Activated CD4-positive, alpha-beta T cell treated with anti-CD3 and anti-CD28 coated beads, Interleukin-2, amount 50 U/mL, for 16 hours (primary cell): ENCODE measurements at places on chromosomes 3 and 15.

DNA sequence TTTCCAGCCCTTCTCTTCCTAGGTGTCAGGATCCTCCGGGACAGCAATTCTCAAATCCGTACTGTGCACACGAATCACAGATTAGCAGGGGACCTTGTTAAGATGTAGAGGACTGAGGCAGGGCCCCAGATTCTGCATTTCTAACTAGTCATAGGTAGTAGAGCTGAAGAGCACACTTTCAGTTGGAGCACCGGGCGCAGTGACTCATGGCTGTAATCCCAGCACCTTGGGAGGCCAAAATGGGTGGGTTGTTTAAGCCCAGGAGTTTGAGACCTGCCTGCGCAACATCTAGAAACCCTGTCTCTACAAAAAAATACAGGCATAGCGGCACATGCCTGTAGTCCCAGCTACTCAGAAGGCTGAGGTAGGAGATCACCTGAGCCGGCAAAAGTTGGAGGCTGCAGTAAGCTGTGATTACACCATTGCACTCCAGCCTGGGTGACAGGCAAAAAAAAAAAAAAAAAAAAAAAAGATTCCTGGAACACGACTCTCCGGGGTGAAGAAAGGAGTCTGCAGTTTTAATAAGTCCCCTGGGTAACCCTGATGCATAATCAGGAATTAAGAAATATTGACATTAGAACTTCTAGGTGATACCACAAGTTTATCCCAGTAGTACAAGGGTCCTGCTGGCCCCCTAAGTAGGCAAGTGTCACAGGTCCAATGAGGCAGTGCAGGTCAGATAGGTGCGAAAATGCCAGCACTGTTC lies 21.4 kb upstream of the IGDCC3 start:
- no peak for DNase-seq

GRCh38 chr3:186917512-186918312 lies 12.6 kb upstream of the ST6GAL1 start:
- no peak for DNase-seq

DNA sequence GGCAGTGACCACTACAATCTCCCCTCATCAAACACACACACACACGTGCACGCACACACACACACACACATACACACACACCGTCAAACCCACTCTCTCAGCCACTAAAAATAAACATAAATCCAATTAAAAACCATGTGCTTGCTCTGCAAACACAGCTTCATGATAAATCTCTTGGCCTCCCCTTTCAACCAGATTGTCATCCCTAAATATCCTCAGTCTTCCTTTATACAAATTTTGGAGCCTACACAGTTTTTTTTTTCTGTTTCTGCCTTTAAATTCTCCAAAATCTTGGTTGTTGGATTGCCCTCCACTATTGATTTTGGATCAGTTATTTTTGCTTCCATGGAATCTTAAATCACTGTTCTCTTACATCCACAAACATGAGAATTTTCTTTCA lies 245.6 kb downstream of the SATB1 start:
- DNase-seq: no peak

- DNase-seq: no peak
Observed at GRCh38 chr15:67177752-67178151, 76.7 kb downstream of the AAGAB start.

- DNase-seq: no peak
Observed at GRCh38 chr3:23931597-23931996, 13.5 kb upstream of the NR1D2 start.

DNA sequence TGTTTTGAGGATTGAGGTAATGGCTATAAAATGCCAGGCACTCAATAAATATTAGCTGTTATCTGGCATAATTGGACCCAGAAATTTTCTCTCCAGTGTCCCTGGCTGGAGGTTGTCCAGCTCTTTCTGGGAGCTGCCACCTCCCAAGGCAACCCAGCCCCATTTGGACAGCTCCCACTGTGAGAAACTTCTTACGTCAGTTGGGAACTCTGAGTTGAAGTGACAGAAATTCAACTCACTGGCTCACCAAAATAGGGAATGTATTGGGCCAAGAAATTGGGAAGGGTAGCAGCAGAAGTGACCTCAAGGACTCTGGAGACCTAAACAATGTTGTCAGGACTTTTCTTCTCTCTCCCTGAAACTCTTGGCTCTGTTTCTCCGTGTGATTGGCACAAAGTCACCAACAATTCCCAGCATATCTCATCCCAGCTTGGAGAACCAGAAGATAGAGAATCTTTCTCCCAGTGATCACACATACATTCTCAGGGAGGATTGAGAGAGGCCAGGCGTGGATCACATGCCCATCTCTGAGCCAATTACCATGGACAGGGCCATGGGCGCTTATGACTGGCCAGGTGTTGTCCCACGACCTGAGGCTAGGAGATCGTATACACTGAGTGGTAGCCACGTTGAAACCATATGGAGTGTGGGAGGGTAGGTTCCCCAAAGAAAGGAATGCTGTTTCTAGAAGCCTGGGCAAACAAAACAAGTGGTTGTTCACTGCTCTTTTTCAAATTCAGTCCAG lies 22.5 kb upstream of the HCN4 start:
- no peak for DNase-seq

- no peak for DNase-seq
Observed at GRCh38 chr15:56931639-56932508, 13.4 kb downstream of the TCF12 start.

DNA sequence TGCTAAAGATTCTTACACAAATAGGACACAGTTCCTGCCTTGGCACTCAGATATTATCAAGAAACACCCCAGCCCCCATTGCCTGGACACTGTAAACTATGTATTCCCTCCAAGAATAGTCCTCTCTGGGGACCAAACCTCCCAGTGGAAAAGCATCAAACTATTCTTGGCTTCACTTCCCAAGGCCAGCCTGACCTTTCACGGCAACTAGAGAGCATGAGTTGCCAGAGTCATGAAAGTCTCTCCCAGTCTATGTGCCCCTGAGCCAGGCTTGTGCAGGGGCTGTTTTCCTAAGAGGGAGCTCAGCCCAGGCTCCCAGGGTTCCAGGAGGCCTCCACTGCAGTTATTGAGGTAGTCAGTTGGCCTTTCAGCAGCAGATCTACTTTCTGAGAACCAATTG lies 251.9 kb upstream of the TGFBR2 start:
- no peak for DNase-seq

DNA sequence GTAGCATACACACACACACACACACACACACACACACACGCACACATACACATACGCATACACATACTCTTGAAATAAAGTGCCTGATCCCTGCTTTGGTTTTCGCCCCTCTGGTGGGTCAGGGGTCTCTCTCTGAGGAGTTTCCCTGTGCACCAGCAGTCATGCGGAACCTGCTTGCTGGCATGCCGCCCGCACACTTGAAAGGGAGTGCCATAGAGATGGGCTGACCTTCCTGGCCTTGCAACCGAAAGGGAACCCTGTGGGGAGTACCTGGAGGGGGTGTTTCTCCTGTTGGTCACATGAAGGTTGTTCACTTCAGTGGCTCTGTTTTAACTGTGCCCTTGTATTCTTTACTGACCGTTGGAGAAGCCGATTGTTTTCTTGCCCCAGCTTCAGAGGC lies 752.3 kb downstream of the NR2F2 start:
- no peak for DNase-seq

- no peak for DNase-seq
Observed at GRCh38 chr3:8853081-8853480, 83.7 kb upstream of the OXTR start.

GRCh38 chr3:79018671-79019136 lies 749.1 kb downstream of the ROBO1 start:
- DNase-seq: peak; percentile 5

- no peak for DNase-seq
Observed at GRCh38 chr3:100419406-100419805, 18.1 kb downstream of the LNP1 start.

DNA sequence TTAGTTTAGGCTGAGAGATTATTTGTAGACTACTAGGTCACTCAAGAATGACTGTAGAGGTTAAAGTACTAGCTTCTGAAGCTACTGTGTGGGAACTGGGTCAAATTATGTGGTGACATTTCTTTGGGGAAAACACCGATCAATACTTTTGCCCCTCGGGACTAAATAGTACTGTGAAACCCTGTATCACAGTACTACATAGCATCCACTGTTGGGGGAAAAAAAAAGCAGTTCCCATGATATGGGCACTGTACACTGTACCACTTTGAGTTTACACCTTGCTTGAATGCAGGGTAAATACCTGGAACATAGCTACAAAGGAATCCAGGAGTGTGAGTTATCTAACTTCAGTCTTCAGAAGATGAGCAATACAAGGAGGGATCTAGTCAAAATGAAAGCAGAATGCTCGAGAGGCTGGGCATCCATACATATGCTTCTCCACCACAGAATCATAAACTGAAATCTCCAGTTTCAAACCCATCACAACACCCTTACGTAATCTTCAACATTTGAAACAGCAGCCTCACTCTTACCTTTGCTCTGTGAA lies 311.4 kb downstream of the UNC13C start:
- DNase-seq: peak; percentile 77

GRCh38 chr3:194293546-194294198 lies 57.5 kb downstream of the CPN2 start:
- no peak for DNase-seq

- no peak for DNase-seq
Observed at GRCh38 chr3:12975748-12976522, 97.3 kb downstream of the IQSEC1 start.

GRCh38 chr3:105537371-105538080 lies 170.8 kb downstream of the ALCAM start:
- no peak for DNase-seq

GRCh38 chr15:93800805-93801204 lies 430.6 kb upstream of the MCTP2 start:
- DNase-seq: no peak

DNA sequence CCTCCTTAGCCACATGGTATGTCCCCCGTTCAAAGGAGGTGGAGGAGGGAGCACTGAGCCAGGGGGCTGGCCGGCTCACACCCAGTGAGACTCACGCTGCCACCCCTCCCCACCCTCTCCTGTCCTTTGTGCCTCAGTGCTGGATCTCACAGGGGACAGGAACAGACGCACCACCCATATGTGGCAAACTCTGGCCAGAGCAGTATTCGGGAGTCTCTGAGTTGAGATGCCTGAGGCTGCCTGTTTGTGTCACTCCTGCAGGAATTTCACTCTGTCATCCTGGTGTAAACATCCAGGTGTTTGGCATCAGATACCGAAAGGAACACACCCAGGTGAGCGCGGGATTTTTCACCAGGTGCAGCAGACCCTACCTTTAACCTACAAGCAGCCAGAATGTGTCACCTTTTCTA lies 25.7 kb downstream of the RGMA start:
- no peak for DNase-seq

- DNase-seq: no peak
Observed at GRCh38 chr3:128235207-128235926, 82.1 kb downstream of the EEFSEC start.

DNA sequence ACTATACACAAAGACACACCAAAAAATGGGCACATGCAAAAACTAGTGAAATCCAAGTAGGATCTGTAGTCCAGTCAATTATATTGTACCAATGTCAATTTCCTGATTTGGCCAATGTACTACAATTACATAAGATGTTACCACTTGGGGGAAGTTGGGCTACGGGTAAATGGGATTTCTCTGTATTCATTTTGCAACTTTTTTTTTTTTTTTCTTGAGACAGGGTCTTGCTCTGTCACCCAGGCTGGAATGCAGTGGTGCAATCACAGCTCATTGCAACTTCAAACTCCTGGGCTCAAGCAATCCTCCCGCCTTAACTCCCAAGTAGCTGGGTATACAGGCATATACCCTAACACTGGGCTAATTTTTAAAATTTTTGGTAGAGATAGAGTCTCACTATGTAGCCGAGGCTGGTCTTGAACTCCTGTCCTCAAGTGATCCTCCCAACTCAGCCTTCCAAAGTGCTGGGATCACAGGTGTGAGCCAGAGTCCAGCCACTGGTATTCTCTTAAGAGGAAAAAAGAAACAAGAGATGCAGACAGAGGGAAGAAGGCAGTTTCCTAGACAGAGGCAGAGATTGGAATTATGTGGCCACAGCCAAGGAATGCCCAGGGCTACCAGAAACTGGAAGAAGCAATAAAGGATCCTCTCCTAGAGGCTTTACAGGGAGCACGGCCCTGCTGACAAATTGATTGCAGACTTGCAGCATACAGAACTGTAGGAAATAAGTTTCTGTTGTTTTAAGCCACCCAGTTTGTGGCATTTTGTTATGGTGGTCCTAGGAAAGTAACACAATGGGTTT lies 33.3 kb downstream of the TFDP2 start:
- no peak for DNase-seq

DNA sequence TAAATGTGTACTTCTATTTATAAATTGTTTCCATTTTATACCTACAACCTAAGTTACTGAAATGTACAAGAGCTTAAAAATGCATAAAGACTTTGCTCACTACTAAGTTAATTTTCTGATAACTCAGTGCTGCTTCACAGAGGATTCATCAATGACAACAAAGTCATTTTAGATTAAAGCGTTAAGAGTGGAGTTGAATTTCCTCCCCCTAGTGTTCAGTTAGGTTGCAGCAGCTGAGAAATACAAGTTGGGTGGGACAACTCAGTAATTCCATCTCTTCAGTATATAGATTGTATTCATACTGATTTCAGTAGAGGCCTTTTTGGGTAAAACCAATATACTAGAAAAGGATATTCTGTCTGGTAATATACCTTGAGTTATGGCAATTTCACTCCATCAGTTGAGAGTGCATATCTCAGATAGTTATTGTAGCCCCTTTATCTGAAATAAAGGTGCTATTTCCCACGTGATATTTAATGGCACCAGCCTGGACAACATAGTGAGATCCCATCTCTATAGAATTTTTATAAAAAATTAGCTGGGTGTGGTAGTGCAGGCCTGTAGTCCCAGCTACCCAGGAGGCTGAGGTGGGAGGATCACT lies 6.9 kb upstream of the RPL35A start:
- DNase-seq: peak; percentile 67

DNA sequence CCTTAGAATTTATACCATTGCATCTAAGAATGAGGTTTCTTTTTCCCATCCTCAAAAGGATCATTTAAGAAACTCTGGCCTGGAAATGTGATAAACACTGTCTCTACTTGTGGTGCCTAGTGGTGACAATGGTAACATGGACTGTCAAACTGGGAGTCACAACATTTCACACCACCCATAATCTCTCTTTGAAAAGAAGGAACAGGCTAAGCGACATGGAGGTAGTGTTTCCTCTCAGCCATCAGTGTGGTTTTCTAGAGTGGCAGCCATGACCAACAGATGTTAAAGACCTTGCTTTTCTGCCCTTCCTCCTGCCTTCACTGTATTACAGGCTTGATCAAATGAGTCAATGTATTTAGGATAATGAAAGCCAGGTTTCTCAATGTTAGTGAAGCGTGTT lies 283.1 kb upstream of the STAC start:
- no peak for DNase-seq

DNA sequence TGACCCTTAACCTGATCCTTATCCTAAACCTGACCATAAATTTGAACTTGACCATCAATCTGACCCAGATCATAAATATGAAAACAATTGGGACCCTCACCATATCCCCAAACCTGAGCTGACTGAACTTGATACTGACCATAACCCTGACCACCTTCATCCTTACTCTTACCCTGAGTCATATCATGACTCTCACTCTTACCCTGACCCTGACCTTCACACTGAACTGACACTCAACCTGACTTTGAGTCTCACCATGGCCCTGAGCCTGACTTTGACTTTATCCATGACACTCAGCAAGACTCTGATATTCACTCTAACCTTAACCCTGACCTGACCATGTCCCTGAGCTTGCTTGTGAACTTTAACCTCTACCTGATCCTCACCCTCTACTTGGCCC lies 34.3 kb upstream of the SLC25A26 start:
- no peak for DNase-seq
